ENCODE measurements at places on chromosomes 5 and 9.

DNA sequence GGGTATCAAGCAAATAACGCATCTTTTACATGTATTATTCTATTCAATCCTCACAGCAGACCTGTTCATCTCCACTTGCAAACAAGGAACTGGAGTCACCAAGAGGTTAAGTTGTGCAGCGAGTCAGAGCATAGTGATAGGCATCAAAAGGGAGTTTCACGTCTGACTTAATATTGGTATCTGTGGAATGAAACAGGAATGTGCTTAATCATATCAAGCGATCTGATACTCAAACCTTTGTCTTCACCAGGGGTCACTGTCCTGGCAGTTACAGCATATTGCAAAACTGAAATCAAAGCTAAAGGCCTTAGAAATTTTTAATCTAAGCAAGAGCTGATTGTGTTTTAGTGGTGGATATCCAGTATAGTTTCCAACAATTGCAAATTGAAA is 271.6 kb downstream of the PLK2 start:
- DNase-seq, result no peak

DNA sequence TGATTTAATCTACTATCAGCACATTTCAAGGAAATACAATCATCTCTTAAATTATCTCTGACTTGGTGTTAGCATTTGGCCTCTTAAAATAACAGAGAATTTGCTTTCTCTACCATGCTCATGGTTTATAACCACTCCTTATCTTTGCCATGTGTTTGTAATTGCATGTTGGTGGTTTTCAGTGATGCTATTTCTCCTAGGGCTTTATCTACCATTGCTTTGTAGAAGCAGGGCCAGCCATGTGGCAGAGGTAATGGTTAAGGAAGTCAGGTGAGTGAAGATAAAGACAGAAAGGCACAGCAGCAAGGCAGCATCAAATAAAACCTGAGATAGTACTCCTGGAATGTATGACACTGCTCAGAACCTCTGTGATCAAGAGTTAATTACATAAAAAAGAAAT is 206.2 kb downstream of the FER start:
- no peak for DNase-seq

DNA sequence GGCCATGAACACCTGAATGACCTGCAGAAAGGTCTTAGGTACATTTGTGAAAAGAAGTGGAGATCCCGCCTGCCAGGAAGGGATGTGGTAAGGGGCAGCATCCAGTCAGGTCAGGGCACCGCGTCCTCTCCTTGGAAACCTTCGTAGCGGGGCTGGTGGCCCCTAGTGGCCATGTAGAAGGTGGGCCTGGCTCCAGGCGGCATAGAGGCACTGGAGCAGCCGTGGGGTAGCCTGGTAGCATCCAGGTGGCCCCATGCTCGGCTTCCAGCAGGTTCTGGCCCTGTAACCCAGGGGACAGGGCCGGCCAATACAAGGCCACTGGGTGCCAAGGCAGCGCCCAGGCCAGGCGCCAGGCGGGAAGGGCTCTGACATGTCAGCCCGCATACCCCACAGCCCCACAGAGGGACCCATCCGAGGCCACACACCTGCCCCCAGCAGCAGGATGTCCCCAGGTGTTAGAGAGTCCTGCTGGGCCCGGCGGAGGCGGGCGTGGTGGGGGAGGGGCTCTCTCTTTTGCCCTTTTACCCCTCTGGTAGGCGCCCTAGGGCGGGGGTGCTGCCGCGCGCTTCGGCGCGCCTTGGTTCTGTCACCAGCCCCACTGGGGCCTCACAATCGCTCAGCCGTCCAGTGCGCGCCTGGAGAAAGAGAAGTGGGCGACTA is 58.3 kb upstream of the SPATA31E1 start:
- DNase-seq, result no peak

DNA sequence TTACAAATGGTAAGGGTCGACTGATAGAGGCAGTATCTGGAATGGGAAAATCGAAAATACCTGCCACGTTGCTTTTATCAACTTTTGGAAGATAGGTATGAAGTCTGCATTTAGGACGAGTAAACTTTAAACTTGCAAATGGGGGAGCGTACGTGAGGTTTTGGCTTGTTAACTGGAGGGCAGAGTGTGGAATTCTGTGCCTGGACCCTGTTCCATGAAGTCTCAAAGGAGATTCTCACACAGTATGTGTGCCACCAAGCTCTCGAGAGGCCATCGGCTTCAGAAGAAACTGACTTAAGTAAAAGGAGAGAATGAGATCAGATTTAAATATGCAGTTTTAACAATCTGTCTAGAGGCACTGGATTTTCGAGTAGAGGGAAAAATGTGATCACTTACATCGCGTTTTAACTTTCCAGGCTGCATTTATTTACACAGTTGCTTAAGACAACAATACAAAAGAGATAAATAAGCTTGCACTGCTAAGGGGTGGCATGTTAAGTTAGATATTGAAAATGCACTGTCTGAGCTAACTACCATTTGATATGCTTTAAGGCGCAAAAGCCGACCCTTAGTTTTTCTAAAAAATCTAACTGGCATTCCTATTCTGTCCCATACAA is 401.6 kb downstream of the EBF1 start:
- DNase-seq, result no peak

GRCh38 chr9:76985581-76985980 is 33.9 kb upstream of the FOXB2 start:
- DNase-seq, result no peak

DNA sequence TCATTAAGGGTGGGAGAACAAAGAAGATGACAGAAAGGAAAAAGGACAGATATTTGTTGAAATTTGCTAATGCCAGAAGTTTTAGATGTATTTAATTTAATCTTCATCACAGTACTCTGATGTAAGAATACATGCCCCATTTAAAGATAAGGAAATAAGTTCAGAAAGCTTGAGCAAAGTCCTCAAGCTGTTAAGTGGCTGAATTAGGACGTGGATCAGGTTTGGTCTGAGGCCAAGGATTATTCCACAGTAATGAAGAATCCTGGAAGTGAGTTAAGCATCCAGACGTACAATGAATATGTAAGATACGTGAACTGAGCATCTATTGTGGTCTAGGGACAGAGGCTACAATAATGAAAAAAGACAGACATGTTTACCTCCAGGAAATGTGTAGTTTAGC is 671.3 kb downstream of the PRELID2 start:
- no peak for DNase-seq

DNA sequence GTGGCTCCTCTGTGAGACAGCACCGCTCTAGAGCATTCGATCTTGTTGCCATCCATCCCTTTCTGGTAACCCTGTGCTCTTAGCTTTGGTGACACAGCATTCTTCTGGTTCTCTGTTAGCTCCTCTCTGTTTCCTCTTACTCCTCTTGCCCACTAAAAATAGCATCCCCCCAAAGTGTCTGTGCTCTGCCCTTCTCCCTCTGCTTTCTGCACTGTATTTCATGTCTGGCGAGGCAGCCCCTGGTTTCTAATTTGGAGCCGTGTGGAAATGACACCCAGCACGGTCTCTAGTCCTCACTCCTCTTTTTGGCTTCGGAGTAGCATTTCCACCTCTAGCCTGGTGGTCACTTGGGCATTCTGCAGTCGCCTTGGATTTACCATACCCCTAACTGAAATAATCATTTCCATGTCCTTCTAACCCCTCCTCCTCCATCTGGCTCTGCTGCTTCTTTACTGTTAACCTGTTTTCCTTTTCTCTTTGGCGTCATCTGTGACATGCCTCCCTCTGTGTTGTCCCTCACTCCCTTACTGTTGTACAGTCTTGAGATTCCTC is 23.8 kb downstream of the NPR3 start:
- DNase-seq, result no peak

- DNase-seq, result no peak
These were observed 5.1 kb downstream of the SPAAR start for GRCh38 chr9:35914301-35914807.

Data from uterus (tissue), 4 donors.